Pancreas (tissue), 10 donors: ENCODE measurements at places on chromosomes 7 and 10. TPM values are rescaled to one million over a fixed set of nuclear protein-coding genes. Genes with fewer than 3 reads are reported as not detected.

DNA sequence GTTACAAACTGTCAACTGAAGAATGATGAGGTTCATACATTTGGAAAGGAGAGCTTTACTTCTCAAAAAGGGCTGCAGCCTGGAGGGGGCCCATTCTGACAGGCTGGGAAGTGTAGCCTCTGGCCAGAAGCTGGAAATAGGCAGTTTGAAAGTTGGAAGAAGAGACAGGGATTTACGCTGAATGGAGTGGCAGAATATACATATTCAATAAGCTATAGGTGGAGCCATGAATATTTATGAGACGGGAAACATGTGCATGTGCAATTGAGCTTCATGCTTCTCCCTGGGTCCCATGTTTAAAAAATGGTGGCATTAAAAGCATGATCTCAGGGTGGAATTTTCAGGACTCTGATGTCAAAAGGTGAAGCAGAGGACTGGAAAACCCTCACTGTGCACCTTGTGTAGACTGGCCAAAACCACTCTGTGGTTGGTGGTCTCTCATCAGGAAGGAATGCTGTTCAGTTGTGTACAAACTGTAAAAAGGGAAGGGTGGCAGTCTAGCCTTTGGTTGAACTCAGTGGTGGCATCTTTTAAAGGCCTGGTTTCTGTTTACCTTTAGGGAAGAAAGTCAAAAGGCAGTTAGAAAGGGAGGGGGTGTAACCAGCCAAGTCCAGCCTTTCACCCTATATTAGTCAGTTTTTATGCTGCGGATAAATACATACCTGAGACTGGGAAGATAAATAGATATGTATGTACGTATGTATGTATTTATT is 7.2 kb upstream of the ACTR3B start:
- no peaks in the 10 kb centered on the region for H3K36me3 ChIP-seq
- H3K27ac ChIP-seq, result no peak overlapping the region
- H3K4me1 ChIP-seq, result no peaks in the 10 kb centered on the region

- no peaks in the 10 kb centered on the region for H3K36me3 ChIP-seq
- no peaks in the 10 kb centered on the region for H3K4me1 ChIP-seq
- H3K4me3 ChIP-seq, result no peak overlapping the region
- H3K27me3 ChIP-seq, result no peaks in the 10 kb centered on the region
- H3K27ac ChIP-seq, result no peak overlapping the region
These were observed 125.0 kb upstream of the NPY start for GRCh38 chr7:24158975-24159374.

UNCX gene
- polyA plus RNA-seq, result not detected

DNA sequence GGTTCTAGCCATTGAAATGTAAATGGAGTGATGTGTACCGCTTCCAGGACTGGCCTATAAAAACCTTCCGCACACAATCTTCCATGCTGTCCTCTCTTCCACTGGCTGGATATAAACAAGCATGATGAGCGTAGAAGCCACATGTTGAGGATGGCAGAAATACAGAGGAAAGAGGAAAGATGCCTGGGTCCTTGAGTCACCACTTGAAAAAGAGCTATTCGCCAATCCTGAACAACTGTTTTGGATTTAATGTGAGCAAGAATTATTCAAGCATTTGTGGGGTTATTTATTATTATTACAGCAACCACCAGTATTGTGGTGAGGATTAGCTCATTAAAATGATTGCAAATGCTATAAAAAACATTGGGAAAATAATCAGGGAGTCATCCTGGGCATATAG is 45.8 kb upstream of the PLXNA4 start:
- H3K4me1 ChIP-seq, result no peaks in the 10 kb centered on the region
- DNase-seq, result no peak
- no peak overlapping the region for H3K27ac ChIP-seq
- H3K27me3 ChIP-seq, result no peaks in the 10 kb centered on the region
- H3K36me3 ChIP-seq, result no peaks in the 10 kb centered on the region
- no peak overlapping the region for H3K4me3 ChIP-seq

DNA sequence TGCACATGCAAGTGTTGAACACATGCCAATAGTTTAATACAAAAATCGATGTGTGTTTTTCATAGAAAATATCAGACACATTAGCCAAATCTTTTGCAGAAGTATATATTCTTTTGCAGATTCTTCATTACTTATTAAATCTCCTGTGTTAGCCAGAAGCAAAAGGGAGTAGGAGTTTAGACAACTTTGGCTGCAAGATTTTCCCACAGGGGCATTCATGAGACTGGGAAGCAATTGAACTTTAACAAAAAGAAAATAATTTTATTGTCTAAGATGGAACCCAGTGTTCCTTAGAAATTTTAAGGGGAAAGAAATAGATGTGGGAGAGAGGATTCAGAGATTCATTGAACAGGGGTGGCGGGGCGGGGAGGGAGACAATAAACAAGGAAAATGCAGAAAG is 1336.0 kb downstream of the GATA3 start:
- H3K4me1 ChIP-seq, result no peaks in the 10 kb centered on the region
- H3K36me3 ChIP-seq, result no peaks in the 10 kb centered on the region
- H3K4me3 ChIP-seq, result no peak overlapping the region
- H3K27me3 ChIP-seq, result no peaks in the 10 kb centered on the region
- H3K27ac ChIP-seq, result no peak overlapping the region
